ENCODE measurements at places on chromosomes 13 and 19.

GRCh38 chr13:37791699-37792098 lies 77.9 kb downstream of the TRPC4 start:
- DNase-seq = no peak

DNA sequence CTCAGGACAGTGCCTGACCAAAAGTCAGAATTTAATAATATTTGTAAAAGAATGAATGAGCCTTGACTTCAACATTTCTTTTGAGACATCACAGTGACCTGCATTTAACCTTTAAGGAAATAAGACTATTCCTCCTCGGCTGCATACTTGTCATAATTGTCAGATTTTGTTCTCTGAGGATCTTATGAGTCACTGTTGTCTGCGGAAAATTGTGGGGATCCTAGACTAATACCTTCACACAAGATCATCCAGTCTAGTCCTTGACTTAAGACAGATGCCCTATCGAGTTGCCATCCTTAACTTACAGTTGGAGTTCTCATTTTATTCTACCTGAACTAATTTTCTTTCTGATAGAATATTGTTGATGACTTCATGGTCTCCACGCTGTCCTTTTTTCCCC lies 198.4 kb downstream of the DLEU7 start:
- no peak for DNase-seq

DNA sequence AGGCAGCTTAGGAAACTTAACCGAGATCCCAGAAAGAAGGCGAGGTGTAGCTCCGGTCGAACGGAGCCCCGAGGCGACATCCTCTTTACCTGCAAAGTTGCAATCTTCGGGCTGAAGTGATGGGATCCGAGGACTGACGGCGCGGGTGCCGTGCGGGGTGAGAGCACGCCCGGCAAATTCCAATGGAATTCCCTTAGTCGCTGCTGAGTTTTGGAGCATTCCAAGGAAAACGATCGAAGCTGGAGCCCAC lies 141 bp downstream of the TRPC4 start:
- DNase-seq = no peak

DNA sequence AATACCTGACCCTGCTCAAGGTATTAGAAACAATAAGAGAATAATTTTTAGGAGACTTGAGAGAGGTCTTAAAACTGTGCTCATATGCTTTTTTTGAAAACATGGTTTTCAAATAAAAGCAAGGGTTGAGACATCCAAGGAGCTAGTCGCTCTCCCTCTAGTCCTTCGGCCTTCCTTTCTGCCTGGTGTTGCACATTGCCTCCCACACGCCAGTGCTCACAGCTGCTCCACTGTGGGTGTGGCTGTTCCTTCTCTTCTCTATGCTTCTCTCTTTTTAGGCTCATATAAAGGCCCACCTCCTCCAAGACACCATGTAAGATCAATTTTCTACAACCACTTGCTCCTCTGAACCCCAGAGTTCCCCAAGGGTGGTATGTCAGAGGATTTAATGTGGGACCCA lies 352.6 kb downstream of the ENOX1 start:
- DNase-seq = no peak

GRCh38 chr19:19575411-19575810 lies 37.3 kb downstream of the CILP2 start:
- DNase-seq = peak; percentile 70

DNA sequence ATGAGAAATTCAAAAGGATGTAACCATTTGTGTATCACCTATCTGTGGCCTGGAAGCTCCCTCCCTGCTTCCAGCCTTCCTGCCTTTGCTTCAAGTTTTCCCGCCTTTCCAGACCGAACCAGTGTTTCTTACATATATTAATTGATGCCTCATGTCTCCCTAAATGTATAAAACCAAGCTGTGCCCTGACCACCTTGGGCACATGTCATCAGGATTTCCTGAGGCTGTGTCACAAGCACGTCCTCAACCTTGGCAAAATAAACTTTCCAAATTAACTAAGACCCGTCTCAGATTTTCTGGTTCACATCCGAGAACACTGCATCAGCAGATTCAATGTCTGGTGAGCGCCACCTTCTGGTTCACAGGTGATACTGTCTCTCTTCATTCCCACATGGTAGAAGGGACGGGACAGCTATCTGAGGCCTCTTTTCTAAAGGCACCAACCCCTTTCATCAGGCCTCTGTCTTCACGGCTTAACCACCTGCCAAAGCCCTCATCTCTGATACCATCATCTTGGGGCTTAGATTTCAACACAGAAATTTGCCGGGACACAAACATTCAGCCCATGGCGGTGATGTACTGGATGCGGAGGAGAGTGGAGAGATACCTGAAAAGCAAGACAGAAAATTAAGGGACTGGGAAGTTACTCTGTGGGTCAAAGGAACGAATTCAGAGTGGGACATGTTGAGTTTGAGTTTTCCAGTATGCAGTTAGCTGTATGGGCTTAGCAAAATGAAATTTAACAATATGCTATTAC lies 58.7 kb upstream of the PABPC3 start:
- DNase-seq = no peak

- no peak for DNase-seq
These were observed 1.0 kb upstream of the GTF2F1 start for GRCh38 chr19:6393983-6394412.

- no peak for DNase-seq
These were observed 128.3 kb upstream of the LSM14A start for GRCh38 chr19:34044021-34044420.

- DNase-seq = no peak
These were observed 555.4 kb downstream of the KCTD12 start for GRCh38 chr13:76330761-76331160.

- DNase-seq = no peak
These were observed 7.9 kb downstream of the PIP5K1C start for GRCh38 chr19:3692141-3693024.

DNA sequence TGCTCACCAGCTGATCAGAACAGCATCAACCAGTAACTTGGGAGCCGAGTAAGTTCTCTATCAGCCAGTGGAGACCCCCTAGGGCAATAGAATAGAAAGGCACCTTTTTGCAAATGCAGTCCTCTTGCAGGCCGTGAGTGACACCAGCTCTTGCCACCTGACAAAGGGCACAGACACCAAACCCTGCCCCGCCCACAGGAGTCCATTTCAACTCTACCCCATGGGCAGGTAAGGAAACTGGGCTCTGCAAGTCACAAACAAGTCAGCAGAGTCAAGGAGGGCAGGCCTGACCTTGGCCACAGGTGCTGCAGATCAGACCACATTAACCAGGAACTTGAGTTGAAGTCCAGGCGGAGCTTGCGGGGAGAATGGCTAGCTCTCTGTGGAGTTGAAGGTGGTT lies 77.4 kb upstream of the SPATA13 start:
- no peak for DNase-seq

- DNase-seq = no peak
These were observed 16.1 kb downstream of the ZNF317 start for GRCh38 chr19:9156304-9156703.

- no peak for DNase-seq
These were observed 80.0 kb downstream of the KDM4B start for GRCh38 chr19:5048727-5049553.

DNA sequence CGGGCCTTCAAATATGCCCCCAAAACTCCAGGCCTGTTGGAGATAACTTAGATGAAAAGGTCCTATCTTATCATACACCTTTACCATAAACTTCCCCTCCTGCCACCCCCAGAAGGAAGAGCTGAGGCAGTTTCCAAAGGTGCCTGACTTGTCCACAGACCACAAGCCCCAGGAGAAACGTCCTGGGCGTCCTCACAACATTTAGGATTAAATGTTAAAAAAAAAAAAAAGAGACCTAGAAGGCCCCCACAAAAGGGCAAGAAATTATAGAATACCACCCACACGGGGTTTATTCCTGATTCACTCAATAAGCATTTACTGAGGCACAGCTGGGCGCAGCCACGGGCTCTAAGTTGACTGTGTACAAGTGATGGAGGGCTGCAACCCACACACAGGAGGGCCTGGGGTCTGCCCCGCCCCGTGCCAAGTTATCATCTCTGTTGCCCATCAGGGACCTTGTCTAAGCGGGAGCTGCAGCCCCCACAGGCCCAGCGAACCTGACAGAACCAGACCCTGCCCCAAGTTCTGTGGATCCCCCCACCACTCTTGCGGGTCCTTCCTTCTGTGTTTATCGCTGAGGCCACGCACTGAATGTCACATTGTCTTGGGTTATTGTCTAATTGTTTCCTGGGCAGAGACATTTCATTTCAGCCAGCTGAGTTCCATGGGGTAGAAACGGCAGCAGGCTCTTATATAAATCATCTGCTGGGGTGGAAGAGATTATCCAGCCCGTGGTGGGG lies 83.0 kb upstream of the TM9SF2 start:
- no peak for DNase-seq

GRCh38 chr19:44878120-44878865 lies 12.8 kb upstream of the TOMM40 start:
- no peak for DNase-seq

- DNase-seq = no peak
These were observed 8.0 kb downstream of the C19orf25 start for GRCh38 chr19:1471010-1471514.

- DNase-seq = no peak
These were observed 13.2 kb upstream of the ASF1B start for GRCh38 chr19:14149509-14149994.

DNA sequence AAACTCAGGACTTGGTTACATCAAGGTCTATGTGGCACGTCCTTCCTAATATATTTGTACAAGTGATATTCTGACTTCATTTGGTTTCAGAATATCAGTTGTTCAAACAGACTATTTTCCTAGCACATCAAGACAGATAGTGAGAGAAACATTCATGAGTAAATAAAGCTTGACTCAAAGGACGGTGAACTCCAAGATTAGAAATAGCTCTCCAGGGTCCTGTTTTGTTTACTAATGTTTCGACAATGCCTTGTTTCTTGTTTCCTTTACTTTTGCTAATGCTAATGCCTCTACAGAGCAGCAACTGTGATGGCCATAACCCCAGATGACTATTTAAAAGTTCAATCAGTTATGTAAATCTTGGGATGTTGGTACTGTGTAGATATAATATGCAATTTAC lies 313.9 kb downstream of the KLF12 start:
- DNase-seq = no peak

- no peak for DNase-seq
These were observed 15.1 kb downstream of the HPN start for GRCh38 chr19:35056513-35057063.

GRCh38 chr13:23354520-23354919 lies 79.0 kb downstream of the SACS start:
- DNase-seq = no peak

DNA sequence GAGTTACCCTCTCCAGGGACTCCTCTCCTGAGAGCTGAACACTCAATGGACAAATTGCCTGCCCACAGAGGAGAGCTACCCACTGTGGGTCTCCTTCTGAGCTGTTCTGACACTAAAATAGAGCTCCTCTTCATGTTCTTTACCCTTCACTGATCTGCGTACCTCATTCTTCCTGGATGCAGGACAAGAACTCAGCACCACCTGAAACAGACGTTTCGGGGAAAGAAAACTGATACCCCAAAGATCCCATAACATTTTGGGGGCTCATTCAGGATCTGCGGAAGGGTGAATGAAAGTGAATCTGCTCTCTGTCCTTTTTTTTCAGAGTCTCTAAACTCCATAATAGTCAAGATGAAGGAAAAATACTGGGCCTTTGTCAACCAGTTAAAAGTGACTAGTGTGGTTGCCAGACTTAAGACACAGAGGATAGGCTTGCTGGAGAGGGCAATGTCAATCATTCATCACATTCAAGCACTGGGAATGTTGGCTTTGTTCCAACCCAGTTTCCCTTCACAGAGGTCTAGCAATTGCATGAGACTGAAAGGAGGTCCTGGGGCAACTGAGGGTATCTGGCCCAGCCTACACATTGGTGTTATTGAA lies 136.7 kb upstream of the SLITRK6 start:
- no peak for DNase-seq

DNA sequence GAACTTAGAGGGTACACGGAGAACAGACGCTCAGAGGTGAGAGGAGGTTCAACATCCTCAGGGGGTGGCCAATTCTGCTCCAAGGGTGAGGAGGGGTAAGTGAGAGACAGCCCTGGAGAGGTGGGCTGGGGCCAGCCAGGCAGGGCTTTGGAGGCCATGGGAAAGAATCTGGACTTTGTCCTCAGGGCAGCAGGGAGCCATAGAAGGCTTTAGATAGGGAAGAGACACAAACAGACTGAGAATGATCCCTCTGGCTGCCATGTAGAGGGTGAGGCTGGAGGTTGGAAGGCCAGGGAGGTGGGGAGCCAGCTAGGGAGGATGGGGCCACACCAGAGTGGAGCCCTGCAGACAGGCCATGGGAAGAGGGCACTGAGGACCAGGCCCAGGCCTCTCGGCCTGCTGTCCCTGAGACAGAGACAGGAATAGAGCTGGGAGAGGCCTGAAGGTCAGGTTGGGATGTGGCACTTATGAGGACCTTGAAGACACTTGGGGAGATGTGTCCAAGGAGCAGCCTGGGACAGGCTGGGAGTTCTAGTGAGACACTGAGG lies 29.2 kb upstream of the CCNP start:
- no peak for DNase-seq

DNA sequence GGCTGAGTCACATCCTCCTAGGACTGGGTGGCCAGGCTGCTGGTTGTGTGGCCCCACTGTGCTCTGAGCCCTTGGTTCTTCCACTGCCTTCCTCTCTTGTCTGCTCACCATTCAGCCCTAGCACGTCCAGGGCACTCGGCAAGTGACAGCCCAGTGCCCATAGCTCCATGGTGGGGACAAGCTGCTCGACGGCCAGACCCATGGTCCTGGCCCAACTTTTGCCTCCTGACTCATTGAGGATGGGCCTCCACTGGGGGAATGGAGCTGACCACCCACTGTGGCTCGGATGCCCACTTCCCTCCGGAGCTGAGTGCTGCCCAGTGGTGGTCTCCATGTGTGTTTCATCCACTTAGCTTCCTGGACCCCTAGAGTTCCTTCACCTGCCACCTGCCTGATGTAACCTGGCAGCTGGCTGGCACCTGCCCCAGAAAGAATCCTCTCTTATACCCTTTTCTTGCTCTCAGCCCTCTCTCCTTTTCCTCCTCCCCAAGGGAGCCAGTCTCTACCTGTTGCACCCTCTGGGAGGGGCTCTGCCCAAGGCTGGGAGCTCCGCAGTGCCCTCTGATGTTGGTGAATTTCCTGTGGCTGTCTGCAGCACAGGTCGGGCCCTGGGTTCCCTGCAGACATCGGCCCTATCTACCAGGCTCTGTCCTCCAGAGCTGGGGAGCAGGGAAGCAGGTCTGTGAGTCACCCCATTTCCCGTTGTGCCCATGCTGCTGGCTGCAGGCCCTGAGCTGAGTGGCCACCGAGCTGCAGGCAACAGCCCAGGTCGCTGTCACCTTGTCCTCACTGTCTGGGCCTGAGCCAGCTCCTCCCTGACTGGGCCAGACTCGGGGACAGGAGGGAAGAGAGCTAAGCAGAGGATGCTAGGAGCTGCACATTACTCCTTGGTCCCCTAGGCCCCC lies 7.4 kb downstream of the CHST8 start:
- no peak for DNase-seq

GRCh38 chr13:100773429-100773828 lies 98.8 kb upstream of the TMTC4 start:
- no peak for DNase-seq

GRCh38 chr19:50663482-50663790 lies 14.2 kb downstream of the C19orf81 start:
- no peak for DNase-seq

GRCh38 chr13:24221007-24221406 lies 60.5 kb downstream of the SPATA13 start:
- DNase-seq = no peak

GRCh38 chr13:96821381-96821780 lies 172.9 kb downstream of the OXGR1 start:
- no peak for DNase-seq

- no peak for DNase-seq
These were observed 219.9 kb downstream of the RFC3 start for GRCh38 chr13:34037636-34038540.

- DNase-seq = no peak
These were observed 24.5 kb downstream of the UBA2 start for GRCh38 chr19:34452723-34453122.

Measured in NCI-H1417 treated with DMSO at 0.1 percent for 48 hours (cell line).